ENCODE measurements at places on chromosomes 2 and 18.

DNA sequence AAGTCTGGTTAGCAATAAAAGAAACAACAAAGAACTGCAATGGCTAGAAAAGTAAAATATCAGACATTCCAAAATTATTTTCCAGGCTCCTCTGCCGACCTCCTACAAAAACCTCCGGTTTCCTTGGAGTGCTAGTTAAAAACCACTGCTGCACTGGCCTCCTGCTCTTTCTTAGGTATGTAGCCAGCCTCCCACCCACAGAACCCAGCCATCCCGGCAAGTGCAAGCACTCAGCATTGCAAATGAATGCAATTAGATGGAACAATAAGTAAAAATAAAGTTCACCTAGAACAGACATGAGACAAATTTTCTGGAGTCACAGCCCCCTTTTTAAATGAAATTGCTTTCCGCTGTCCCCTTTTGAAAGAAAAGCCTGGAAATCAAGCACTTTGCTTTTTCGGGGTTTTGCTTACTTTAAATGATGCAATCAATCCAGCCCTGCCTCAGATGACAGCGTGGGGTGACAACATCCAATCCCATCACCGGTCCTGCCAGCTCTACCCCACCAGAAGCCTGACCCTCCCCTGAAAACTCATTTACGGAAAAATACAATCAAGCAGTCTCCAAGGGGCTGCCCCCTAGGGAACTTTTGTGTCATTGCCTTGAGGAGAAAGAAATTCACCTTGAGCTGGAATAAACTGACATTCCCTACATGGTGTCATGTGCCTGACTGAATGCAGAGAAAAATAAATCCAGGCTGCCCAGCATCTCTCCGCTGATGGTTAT is 199.8 kb downstream of the EPHA4 start:
- no peak for DNase-seq

GRCh38 chr2:120614901-120615300 is 120.8 kb upstream of the GLI2 start:
- no peak for DNase-seq

- no peak for DNase-seq
These were observed 110.8 kb downstream of the FMNL2 start for GRCh38 chr2:152445791-152446201.

GRCh38 chr2:241372361-241372992 is 16.4 kb downstream of the FARP2 start:
- DNase-seq: no peak

DNA sequence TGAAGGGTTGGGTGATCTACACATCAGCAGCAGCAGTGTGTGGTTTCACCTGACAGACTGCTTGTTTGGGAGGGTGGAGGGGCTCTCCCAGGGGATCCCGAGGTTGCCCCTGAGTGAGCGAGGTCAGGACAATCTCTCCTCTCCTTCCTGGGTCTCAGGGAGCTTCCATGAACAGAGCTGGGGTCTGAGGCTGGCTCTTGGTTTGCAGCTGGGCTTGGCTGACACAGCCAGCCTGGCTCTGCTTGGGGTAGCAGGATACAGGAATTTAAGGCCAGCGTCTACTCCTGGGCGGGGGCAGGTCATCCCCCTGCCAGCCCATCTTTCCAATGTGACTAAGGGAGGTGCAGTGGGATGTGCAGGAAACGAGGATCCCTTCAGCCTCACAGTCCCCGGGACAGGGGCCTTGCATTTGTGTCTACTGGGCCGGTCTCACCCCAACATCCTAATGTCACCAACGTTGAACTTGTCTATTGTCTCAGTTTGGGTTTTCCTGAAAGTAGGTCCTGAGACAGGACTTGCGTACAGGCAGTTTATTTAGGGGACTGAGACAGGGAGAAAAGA is 262.6 kb upstream of the HDAC4 start:
- peak; percentile 27 for DNase-seq

DNA sequence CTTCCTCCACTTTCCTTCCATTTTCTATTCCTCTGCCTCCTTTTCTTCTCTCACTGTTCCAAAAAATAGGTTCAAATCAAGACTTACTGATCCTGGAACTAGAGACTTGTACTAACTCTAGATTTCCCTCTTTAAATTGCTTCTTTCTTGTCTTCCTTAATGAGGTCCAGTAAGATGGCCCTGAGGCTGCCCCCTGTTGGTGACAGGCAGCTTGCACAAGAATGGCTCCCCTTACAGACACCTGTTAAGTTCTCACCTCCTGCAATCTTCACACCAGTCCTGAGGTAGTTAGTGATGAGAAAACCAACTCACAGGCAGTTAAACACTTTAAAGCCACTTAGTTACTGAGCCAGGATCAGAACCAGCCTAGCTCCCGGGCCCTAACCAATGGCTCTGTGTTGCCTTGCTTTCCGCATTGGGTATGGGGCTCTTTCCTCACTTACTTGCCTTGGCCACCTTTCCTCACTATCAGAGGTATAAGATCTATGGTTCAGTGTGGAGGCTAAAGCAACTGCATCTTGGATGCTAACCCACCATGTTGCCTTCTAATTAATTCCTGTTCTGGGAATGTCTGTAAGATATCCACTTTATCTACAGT is 130.6 kb downstream of the AKAIN1 start:
- DNase-seq: no peak

- no peak for DNase-seq
These were observed 20.3 kb downstream of the SEH1L start for GRCh38 chr18:12968115-12968514.

DNA sequence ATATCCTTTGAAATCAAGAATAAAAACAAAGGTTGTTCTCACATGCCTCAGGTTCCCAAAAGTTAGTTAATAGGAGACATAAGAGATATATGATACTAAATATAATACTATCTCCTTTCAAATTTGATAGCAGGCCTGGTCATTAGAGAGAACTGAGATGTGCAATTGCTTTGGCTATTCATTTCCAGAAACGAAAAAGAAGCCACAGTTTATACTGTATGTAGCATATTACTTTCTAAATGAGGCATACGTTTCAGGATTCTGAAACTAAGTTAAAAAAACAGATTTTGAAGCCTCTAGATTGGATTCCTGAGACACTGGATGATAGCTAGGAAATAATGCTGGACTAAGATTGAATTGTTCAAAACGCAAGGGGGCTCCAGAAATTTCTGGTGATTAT is 7.1 kb downstream of the PPP1R1C start:
- DNase-seq: no peak

- no peak for DNase-seq
These were observed 960.9 kb downstream of the SOCS6 start for GRCh38 chr18:71249791-71250190.

GRCh38 chr2:23734416-23734815 is 192.5 kb downstream of the ATAD2B start:
- no peak for DNase-seq

GRCh38 chr2:223674998-223675609 is 72.9 kb upstream of the SCG2 start:
- no peak for DNase-seq

DNA sequence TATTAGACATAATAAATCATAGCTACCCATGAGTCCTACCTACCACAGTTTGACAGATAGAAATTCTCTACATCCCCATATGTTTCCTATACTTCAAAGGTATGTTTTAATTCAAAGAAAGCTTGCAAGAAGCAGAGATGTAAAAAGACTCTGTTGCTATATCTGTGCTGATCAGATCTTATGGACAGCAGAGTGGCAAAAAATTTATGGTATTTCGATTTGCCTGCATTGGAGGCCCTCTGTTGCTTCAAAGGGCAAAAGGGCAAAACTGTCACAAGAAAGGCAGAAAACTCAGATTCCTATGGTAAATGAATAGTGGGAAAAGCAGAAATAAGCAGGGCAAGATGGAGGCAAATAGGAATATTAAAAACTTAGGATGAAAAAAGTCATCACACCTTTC is 447.8 kb upstream of the SPHKAP start:
- no peak for DNase-seq

DNA sequence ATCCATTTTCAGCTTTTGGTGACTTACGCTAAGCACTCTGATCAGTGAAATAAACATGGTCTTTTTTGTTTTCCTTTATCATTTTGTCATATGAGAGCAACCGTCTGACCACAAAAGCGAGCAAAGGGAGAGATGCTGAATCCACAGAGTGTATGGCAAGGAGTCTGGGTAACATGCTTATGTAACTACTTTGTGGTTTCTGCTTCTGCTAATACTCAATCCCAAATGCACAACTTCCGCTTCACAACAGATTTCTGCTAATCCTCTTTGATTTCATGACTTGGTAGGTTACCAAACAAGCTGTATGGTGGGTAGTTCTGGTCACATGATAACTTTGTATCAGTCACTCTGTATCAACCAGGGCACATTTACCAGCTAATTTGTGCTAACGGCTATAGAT is 908.4 kb upstream of the CRIM1 start:
- DNase-seq: no peak
